Heart left ventricle (tissue), 16 donors: ENCODE measurements at places on chromosomes 4 and X. TPM values are rescaled to one million over a fixed set of nuclear protein-coding genes. Genes with fewer than 3 reads are reported as not detected.
A peak's percentile ranks its signal among the peaks of the same experiment; 100 is the strongest.

- peak; percentile 48 for DNase-seq
Measured at GRCh38 chrX:49137492-49137891, 14.0 kb upstream of the GPKOW start.

DNA sequence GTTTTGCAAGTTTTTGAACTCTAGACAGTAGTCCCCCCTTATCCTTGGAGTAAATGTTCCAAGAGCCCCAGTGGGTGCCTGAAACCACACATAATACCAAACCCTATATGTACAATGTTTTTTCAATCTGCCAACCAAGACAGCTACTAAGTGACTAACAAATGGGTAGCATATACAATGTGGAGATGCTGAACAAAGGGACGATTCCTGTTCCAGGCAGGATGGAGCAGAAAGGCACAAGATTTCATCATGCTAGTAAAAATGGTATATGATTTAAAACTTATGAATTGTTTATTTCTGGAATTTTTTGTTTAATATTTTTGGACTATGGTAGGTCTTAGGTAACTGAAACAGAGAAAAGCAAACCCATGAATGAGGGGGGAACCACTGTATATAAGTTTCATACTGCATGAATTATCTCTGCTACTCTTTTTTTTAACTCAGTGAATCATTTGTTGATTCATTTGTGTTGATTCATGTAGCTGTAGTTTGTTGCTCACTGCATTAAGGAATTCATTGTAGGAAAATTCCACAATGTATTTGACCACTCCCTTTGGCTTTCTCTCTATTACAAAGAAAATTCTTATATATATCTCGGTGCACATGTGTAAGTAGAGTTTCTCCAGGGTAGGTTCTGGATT is 21.9 kb upstream of the ANXA3 start:
- no peak for DNase-seq

DNA sequence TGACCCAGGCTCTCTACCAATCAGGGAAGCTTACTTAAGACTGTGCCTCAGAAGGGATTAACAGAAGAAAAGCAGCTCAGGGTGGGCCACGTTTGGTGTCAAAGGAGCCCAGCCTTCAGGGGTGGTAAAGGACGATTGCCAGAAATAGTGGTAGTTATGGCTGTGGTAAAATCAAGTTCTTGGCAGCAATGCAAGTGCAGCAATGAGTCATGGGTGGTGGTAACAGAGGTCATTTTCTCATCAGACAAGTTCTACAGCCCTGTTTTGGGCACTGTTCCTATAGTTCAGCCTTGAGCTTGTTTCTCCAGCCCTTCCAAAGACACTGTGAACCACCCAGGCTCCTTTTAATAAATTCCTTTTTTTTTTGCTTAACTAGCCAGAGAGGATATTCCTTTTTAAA is 120.3 kb downstream of the EFHC2 start:
- no peak for DNase-seq

DNA sequence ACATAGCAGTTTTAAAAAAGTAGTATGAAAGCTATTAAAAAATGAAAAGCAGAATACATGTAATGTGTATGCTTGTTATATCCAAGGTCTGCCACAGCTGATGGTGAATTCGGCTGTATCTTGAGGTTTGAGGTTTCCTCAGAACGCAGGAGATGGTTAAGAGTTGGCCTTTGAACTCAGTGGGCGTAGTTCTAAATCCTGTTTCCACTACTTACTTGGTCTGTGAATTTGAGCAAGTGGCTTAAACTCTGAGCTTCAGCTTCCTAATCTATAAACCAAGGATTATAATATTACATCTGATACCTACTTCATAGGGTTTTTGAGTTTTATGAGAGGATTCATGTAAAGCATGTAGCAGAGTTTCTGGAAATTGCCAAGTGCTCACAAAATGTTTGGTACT is 125.2 kb downstream of the STIM2 start:
- DNase-seq, result no peak

- no peak for DNase-seq
Measured at GRCh38 chr4:81650606-81651242, 179.0 kb upstream of the RASGEF1B start.

GRCh38 chr4:136918772-136919171 is 613.5 kb downstream of the PCDH18 start:
- no peak for DNase-seq

GRCh38 chrX:127571834-127572233 is 480.4 kb downstream of the ACTRT1 start:
- no peak for DNase-seq

GRCh38 chrX:154986826-154987575 is 35.5 kb downstream of the F8 start:
- DNase-seq, result no peak

DNA sequence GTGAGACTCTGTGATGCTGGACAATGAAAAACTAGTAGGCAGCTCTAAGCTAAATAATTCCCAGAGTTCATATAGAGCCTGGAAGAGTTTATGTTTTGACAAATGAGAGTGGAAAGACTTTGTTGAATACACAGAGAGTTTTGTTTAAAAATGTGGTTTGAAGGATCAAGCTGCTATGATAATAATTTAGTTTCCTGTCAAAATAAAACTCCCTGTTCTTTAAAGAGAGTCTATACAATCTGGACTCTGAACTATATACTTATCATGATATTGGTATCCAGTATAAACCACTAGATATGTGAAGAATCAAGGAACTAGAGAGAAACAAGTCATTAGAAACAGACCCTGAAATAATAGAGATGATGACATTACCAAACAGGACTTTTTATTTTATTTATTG is 158.6 kb downstream of the C4orf33 start:
- DNase-seq, result no peak

DNA sequence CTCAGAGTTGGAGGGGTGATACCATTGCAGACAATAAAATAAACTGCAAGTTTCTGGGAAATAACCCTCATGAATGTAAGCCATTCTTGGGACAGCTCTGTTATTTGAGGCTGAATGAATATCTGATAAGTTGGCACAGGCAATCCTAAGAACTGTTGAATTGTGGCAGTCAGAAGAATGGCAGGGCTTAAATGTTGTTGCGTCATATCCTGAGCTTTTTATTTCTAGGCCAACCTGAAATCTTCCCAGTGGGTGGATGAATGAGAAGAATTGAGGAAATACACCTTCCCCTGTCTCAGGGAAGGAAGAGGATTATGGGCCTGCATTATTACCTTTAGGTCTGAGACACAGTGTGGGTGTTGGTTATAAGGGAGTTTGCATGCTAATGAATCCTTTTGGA is 64.4 kb upstream of the C4orf54 start:
- DNase-seq, result no peak

DNA sequence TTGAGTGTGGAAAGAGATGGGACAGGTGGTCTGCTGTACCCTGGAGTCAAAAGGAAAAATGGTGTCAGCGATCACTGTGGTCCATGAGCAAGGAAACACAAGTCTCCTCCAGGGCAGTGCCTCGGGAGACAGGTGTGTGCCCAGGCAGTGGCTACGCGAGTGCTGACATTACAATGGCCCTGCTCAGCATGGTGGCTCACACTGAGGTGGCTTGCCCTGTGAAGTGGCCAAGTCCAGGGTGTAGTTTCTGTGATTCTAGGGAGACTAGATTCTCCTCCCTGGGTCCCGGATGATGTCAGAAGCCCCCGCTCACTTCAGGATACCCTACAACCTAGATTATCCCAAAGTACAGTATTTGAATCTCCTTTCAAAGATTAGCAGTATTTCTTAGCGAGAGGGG is 44.8 kb upstream of the TMEM150C start:
- no peak for DNase-seq

GRCh38 chrX:143500751-143501150 is 16.5 kb downstream of the SPANXN3 start:
- DNase-seq, result no peak

- no peak for DNase-seq
Measured at GRCh38 chrX:106933538-106933961, 13.3 kb downstream of the CLDN2 start.

DNA sequence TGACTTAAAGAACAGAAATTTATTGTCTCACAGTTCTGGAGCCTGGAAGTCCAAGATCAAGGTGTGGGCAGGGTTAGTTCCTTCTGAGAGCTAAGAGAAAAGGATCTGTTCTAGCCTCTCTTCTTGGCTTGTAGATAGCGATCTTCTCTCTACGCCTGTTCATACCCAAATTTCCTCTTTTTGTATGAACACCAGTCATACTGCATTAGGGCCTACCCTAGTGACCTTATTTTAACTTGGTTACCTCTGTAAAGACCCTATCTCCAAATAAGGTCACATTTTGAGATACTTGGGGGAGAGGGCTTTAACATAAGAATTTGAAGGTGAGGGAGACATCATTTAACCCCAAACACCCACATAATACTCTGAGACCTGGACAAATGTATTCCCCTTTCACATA is 55.6 kb upstream of the SPP1 start:
- no peak for DNase-seq

GRCh38 chrX:130339408-130340222 is at the start of gene SLC25A14:
SLC25A14 (plus strand) TSS chrX:130339919; CDS start chrX:130340279, 360 bp downstream.
- peak; percentile 63 for DNase-seq

GRCh38 chr4:7524064-7524682 is 89.4 kb upstream of the PSAPL1 start:
- no peak for DNase-seq

GRCh38 chrX:136574548-136574947 is 42.5 kb downstream of the VGLL1 start:
- no peak for DNase-seq

- DNase-seq, result no peak
Measured at GRCh38 chrX:40140706-40141499, 43.1 kb upstream of the BCOR start.

DNA sequence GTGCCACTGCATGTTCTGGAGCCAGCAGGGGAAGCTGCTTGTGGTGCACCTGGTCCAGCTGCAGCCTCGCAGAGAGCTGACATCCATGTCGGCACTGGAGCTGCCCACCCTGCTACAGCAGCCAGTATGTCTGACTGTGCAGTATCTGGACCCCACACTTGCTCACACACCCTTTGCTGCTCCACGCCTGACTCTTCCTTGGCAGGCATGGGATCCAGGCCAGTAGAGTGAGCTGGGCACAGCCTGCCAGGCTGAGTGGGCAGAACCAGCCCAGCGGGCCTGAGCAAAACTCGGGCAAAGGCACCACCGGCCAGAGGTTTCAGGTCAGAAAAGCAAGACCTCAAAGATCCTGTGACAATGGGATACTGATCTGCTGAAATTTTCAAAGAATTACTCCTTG is 690.1 kb downstream of the STPG2 start:
- no peak for DNase-seq

DNA sequence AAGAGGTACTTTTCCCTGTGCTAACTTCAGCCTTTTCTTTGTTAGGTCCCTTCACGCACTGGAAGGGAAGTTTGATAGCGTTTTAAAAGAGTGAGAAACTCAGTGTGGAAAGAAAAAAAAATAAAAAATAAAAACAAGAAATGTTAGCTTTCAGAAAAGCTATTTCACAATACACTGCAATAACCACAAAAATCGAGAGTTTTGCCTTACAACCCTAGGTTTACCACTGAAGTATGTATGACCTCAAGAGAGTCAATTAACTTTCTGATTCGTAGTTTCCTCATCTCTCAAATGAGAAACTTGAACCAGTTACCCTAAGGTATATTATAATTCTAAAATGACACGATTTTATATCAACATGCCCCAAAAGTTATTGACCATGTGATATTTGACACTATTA is 93.9 kb upstream of the JADE1 start:
- DNase-seq, result no peak

DNA sequence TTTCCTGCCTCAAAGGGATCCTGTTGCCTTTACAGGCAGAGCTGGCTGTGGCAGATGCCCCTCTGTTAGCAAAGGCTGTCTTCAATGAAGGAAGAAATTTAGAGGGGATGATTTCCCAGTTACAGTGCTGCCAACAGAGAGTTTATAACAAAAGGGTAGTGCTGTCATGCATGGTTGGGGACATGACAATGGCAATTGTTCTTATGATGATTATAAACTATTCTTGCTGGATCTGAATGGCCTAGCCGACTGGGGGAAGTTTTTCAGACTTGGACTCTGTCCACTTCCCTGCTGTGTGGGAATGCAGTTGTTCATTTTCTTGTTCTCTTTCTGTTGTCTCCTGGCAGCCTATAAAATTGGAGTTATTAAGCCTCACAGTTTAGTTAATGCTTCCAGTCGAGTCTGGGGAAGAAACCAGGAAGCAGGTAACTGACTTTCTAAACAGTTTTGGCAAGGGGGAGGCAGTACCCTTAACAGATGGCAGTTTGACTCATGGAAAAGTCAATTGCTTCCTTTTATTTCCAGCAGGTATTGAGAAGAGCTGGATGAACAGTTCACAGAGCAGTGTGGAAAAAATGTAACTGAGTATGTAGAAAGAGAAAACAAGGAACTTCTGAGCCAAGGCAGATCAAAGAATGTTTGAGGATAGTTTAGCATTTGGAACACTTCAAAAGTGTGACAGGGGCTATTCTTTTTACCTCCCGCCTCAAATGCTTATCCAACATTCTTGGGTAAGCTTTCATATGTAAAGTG is 582.6 kb downstream of the RAPGEF2 start:
- no peak for DNase-seq

DNA sequence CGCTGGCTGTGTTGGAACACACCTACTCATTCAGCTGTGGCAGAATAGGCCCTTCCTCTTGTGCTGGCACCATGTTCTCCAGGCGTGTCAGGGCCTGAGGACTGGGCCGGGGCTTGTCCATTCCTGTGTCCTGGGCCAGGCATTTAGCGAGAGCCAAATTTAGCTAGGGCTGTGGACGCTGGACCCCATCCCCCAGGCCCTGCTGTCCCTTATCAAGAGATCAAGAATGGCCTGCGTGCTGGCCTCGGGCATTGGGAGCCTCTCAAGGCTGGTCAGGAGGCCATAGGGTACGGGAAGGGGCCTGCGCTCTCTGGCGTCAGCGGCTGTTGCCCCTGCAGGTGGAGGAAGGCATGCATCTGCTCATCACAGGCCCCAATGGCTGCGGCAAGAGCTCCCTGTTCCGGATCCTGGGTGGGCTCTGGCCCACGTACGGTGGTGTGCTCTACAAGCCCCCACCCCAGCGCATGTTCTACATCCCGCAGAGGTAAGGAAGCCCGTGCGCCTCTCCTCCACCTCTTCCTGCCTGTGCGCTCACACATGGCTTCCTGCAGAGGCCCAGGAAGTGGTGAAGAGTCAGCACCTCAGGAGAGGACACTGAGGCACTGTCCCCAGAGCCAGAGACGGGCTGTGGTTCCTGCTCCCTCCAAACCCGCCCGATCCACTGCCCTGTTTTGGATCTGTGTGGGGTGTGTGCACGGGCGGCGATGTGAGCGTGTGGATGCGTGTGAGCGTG is 15.3 kb downstream of the ABCD1 start:
- DNase-seq, result no peak

Gene ATP1B4
- not detected for polyA plus RNA-seq

Gene EREG
- 0.23 TPM for polyA plus RNA-seq

Gene P2RY8
- polyA plus RNA-seq, result 1.1 TPM

Gene DACH2
- not detected for polyA plus RNA-seq

Gene NPY1R
- 0.39 TPM for polyA plus RNA-seq

Gene TCP11X2
- polyA plus RNA-seq, result not detected

Gene SHOX
- polyA plus RNA-seq, result not detected

Gene SCLT1
- 3.9 TPM for polyA plus RNA-seq

Gene UBE2A
- polyA plus RNA-seq, result 86.2 TPM

Gene SMIM43
- polyA plus RNA-seq, result 0.08 TPM
